ENCODE measurements at places on chromosomes 1 and 21.
A peak's percentile ranks its signal among the peaks of the same experiment; 100 is the strongest.

GRCh38 chr1:153985941-153986761 is at the start of gene RAB13:
Gene RAB13, minus strand, starts transcription at chr1:153986339. Its CDS starts 103 bp downstream, at chr1:153986236.
- peak within 1 kb of the TSS; percentile 88 for H3K27ac ChIP-seq
- H3K4me3 ChIP-seq: peak within 1 kb of the TSS; percentile 100
- H3K36me3 ChIP-seq: peaks cover 11% of the 10 kb centered on the region
- no peaks in the 10 kb centered on the region for H3K27me3 ChIP-seq

- no peak overlapping the region for H3K4me3 ChIP-seq
- no peak overlapping the region for H3K27ac ChIP-seq
- H3K4me1 ChIP-seq: peaks cover 16% of the 10 kb centered on the region
- no peak for DNase-seq
- no peaks in the 10 kb centered on the region for H3K27me3 ChIP-seq
These were observed 11.1 kb downstream of the NOC2L start for GRCh38 chr1:947958-948357.

DNA sequence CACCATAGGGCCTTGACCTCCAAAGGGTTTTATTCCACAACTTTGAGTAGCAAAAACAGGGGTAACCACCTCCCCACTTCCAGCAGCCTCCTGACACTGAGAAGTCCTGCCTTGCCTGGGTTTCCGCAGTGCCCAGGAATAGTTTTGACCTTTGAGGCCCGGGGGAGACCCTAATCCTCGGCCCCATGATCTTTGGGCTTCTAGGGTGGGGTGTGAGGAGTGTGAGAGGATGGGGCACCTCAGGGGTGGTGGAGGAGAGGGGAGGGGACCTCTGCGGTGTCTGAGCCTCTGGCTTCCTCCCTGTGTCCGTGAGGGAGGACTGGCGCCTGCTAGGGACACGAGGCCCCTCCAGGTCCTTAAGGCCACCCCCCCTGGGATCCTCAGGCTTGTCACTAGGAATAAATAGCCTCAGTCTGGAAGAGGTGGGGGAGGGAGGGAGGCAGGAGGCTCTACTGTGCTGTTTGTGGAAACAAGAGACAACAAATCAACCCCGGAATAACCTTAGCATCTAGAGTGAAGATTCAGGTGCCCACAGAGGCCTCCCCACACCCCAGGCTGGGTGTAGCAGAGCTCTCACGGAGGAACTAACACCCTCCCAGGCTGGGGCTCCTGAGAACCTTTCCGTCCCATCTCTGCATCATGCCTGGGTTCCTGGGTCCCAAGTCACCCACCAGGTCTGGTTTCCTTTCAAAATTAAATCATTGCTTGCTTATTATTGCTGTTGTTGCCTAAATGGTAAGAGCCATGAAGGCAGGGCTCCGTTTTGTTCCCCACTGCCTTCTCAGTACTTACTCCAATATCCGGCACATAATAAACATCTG is 904 bp upstream of the FHL3 start:
- no peaks in the 10 kb centered on the region for H3K27me3 ChIP-seq
- H3K36me3 ChIP-seq: no peaks in the 10 kb centered on the region
- H3K4me3 ChIP-seq: peak overlapping the region; percentile 36
- no peak overlapping the region for H3K27ac ChIP-seq

GRCh38 chr1:234970731-234971476 is 157.7 kb downstream of the TOMM20 start:
- peak overlapping the region; percentile 93 for H3K27ac ChIP-seq
- no peaks in the 10 kb centered on the region for H3K27me3 ChIP-seq
- DNase-seq: peak; percentile 99

DNA sequence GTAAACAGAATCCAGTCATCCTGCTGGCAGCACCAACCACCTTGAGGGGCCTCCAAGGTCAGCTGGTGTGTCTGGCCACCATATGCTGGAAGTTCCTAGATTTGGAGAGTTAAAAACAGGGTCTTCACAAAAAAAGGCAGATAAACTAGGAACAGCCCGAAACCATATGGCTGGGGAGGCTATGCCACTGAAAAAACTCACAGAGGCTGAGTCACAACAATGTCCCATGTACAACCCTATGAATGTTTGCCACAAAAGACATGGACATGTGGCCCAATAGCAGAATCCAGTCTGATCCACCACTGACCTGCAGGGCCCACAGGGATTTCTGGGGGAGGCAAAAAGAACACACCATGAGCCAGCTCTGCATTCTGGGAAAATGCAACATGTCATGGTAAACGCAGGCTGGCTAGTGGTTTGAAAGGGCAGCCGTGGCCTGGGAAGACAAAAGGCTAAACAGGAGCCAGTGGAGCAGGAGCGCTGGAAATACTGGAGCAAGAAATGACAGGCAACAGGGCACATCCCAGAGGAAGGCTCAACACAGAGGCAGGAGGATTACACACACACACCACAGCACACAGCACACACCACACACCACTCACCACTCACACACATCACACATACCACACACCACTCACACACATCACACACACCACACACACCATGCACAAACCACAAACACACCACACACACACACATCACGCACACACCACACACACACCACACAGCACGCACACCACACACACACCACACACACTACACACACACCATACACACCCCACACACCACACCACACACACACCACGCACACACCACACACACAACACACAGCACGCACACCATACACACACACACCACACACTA is 55.4 kb downstream of the HSF2BP start:
- peaks cover 51% of the 10 kb centered on the region for H3K4me1 ChIP-seq
- H3K27ac ChIP-seq: peak overlapping the region; percentile 29
- H3K27me3 ChIP-seq: no peaks in the 10 kb centered on the region
- DNase-seq: peak; percentile 66
- H3K36me3 ChIP-seq: no peaks in the 10 kb centered on the region
